ENCODE measurements at places on chromosomes 13 and 19.

GRCh38 chr19:1910177-1910576 is 5.0 kb downstream of the ADAT3 start:
- DNase-seq: no peak

DNA sequence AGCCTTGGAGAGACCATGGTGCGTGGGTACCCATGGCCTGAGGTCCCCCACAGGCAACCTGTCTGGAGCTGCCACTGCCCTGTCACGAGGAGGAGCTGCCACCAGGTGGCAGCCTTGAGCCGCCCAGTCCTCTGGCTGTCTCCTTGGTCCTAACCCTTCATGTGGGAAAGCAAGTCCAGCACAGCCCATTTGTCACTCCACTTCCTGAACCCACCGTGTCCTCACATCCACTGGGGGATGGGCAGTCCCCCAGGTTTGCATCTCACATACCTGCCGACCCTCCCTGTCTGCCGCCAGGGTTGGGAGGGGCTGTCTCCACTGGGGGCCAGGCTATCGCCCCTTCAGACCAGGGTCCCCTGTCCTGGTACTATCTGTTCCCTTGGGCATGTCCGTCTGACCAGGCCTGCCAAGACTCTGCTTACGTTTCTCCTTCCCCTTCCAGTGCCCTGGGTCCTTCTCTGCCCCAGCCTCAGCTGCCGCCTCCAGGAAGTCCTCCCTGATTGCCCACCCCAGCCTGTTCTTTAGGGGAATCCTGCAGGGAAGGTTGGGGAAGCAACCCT is 4.5 kb downstream of the FAM174C start:
- peak; percentile 76 for DNase-seq

DNA sequence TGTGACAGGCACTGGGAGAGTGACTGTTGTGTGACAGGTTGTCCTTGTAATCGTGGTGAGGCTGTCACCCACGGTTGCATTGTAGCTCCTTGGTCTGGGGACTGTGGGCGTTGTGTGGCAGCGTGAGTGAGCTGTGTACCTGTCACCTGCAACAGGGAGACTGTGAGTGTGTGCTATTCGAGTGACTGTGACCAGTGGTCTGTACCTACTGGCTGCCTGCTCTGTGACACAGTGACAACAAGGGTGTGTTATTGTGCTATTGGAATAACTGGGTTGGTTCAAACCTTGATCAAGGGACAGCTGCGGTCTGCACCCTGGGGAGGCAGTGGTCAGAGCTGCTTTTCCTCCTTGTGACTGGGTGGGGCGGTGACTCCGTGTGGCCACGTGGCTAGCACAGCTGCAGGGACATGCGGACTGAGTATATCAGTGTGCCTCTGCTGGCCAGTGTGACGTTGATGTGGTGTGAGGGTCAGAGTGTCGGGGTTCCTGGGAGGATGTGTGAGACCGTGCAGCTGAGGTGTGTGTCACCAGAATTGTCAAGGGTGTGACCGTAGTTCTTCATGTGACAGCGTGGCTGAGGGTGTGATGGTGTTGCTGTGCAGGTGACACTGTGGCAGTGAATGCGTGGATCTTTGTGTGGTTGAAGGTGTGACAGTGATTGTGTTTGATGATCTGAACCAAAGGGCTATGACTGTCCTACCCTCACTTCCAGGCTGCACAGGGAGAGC is 10.1 kb upstream of the NFIX start:
- no peak for DNase-seq

DNA sequence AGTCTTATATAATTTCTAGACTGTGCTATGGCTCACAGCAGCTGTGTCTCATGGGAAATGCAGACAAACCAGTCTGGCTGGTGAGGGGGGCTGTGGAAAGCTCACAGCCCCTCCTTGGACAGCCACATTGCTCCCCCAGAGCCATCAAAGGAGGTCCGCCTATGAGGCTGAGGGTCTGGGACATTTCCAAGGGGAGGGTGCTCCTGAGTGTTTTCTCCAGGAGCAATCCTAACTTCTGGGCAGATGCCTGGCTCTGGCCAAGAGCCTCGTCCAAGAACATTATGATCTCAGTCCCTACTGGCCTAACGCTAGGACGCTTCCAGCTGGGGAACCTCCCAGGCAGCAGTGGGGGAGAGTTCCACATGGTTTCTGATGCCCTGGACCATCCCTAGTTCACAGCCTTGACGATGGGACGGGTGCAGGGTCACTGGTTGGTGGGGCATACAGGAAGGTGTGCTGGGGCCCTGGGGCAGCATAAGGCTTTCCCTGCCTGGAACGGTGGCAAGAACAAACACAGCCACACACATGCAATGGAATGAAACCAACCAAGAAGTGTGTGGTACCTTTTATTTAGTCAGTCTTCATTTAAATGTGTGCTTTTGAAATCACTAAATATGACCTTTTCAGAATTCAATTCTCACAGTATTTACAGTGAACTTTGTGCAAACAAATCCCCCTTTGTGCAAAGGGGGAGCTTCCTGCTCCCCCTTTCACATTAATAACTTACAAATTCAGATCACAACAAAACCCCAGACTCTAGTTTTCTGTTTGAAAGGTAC is 60.6 kb downstream of the CDADC1 start:
- no peak for DNase-seq

DNA sequence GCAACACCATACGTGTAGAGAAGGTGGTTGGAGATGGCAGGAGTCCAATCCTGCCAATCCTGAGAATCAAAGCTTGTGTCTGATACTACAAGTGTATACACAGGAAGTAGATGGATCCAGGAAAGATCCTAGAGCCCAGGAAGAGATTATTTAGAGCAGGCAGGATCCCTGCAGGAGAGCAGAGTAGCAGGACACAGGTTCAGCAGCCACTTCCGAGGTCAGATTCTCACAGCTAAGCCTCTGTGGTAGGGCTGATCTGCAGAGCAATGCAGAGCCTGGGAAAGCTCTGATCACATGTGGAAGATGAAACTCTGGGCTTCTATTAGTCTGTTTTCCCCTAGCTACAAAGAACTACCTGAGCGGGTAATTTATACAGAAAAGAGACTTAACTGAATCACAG is 28.5 kb upstream of the ZNF331 start:
- DNase-seq: no peak

DNA sequence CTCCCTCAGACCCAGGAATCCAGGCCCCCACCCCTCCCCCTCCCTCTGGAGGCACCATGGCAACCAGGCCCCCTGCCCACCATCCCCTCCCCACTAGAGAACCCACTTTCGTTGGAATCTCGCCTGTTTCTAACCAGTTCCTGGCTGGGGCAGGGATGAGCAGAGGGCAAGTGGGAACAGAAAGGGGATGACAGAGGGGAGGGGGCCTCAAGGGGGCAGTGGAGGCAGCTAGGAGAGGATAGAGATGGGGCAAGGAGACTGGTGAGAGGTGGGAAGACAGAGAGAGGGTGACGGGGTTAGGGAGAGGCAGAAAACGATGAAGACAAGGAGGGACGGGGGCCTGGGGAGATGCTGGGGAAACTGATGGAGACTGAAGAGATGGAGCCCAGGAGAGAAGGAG is 586 bp upstream of the C19orf81 start:
- no peak for DNase-seq

DNA sequence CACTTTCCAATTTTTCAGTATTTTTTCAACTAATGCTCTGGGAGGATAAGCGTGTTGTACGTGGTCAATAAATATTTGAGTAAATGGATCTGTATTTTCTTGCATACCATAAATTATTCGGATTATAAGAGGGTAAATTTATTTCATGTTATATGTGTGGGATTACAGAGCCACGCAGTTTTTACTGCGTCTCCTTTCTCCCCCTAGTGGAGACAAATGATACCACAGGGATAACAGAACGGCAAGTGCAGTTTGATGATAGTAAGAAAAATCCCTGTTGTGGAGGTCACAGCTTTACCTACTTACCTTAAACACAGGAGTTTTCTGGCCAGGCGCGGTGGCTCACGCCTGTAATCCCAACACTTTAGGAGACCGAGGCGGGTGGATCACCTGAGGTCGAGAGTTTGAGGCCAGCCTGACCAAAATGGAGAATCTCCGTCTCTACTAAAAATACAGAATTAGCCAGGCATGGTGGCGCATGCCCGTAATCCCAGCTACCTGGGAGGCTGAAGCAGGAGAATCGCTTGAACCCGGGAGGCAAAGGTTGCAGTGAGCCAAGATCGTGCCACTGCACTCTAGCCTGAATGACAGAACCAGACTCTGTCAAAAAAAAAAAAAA is 16.8 kb downstream of the MBD3L2B start:
- DNase-seq: no peak

DNA sequence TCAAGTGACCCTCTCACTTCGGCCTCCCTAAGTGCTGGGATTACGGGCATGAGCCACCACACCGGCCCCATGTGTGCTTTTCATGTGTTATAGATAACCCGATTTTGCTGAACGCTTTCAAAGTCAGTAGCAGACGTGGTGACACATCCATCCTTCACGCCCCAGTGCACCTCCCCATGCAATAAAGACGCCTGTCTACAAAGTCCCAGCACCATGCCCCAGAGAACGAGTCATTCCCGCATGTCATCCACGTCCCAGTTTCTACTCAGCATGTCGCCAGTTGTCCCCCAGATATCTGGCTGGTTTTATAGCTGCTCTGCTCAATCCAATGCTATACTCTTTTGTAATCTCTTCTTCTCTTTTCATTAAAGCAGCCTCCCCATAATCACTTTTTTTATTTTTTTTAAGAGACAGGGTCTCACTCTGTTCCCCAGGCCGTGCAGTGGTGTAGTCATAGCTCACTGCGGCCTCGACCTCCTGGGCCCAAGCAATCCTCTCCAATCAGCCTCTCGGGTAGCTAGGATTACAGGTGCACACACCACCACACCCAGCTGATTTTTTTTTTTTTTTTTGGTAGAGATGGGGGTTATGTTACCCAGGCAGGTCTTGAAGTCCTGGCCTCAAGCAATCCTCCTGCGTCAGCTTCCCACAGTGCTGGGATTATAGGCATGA is 42.5 kb downstream of the DNM2 start:
- DNase-seq: peak; percentile 58

- DNase-seq: no peak
These were observed 1002.7 kb upstream of the PCDH20 start for GRCh38 chr13:62418376-62418775.

DNA sequence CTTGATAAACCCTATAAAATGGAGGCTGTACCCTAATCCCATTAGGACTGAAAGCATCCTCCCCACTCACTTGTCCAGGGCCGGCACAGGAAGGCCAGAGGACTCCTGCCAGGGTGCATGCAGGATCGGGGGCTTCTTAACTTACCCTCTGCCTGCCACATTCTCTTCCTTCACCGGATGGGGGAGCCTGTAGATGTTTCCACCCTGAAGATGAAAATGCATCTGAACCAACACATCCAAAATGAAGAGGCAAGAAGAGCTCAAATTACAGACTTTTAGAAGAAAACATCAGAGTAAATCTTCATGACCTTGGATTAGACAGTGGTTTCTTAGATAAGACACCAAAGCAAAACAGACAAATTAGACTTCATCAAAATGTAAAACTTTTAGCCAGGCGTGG is 25.9 kb upstream of the NAPA start:
- DNase-seq: no peak

- no peak for DNase-seq
These were observed 9.5 kb downstream of the TSC22D1 start for GRCh38 chr13:44566601-44567000.

GRCh38 chr13:35765941-35766340 is 289.5 kb upstream of the MAB21L1 start:
- no peak for DNase-seq

DNA sequence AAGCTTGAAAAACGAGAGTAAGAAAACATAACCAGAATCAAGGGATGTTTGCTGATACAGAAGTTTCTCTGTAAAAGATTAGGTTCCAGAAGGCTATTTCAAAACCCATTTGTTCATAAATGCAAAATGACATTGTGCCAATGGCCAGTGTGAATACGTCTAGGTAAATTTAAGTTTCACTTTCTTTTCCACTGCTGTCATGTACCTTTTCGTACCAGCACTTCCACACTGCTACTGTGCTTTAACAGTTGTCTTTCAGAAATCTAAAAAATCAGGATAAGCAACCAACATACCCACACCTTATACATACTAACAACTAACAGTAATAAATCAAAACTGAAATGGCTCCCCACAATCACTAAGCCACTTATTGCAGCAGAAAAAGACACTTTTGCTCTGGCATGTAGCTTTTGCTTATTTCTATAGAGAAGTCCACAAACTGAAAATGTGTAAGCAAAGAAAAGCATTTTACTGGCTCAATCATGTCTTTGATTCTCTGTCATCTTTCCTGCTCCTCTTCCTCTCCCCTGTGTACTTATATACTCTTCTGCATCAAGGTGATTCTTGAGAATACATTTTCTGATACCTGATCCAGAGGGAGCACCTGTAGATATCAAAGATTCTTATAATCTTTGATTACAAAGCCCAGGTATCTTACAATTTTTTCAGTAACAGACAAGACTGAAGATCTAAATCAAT is 34.3 kb downstream of the ELF1 start:
- DNase-seq: no peak

DNA sequence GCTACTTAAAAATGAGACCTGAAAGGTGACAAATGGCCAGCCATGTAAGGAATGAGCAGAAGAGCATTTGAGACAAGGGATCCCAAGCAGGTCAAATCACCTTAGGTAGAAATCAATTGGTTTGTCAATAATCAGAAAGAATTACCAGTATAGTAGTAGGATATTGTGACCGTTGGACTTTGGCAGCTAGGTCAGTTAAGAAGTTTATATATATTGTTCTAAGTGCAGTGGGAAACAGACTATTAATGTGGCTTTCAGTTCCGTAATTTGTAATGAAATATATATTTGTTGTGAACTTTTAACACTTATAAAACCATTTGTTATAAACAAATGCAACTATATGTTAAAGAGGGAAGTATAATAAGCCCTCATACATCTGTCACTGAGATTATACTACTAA is 807.9 kb upstream of the SPRY2 start:
- DNase-seq: no peak

DNA sequence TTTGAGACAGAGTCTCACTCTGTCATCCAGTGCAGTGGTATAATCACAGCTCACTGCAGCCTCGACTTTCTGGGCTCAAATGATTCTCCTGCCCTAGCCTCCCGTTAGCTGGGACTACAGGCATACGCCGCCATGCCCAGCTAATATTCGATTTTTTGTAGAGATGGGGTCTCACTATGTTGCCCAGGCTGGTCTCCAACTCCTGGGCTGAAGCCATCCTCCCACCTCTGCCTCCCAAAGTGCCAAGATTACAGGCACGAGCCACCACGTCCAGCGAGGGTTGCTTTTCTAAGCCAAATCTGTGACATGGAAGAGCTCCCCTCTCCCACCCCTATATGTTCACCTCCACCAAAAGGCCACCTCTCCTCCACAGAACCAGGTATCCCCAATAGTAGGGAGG is 10.9 kb upstream of the ATF5 start:
- no peak for DNase-seq

DNA sequence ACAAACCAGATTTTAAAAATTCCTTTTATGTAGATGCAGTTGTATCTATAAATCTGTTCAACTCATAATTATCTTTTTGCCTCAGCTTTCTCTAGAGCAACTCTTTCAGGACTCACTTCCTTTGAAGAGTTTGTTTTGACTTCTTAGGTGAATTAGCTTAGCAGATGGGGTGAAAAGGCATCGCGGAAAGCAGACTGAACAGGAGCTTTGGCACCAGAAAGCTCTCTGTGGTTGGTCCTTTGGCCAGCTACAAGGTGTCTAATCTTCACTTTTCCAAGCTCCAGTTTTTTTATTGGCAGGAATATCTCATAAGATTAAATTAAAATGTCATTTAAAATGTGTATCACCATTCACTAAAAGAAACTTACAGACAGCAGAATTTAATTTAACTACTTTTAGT is 60.6 kb upstream of the KLF12 start:
- no peak for DNase-seq

Data from stimulated activated CD4-positive, alpha-beta T cell treated with anti-CD3 and anti-CD28 coated beads, Interleukin-4, amount 100 ng/mL, for 4 hours (primary cell).